Glomerular endothelial cell (primary cell): ENCODE measurements at places on chromosomes 7 and 10.

GRCh38 chr7:70571403-70571934 is 560.5 kb upstream of the GALNT17 start:
- no peak for DNase-seq

DNA sequence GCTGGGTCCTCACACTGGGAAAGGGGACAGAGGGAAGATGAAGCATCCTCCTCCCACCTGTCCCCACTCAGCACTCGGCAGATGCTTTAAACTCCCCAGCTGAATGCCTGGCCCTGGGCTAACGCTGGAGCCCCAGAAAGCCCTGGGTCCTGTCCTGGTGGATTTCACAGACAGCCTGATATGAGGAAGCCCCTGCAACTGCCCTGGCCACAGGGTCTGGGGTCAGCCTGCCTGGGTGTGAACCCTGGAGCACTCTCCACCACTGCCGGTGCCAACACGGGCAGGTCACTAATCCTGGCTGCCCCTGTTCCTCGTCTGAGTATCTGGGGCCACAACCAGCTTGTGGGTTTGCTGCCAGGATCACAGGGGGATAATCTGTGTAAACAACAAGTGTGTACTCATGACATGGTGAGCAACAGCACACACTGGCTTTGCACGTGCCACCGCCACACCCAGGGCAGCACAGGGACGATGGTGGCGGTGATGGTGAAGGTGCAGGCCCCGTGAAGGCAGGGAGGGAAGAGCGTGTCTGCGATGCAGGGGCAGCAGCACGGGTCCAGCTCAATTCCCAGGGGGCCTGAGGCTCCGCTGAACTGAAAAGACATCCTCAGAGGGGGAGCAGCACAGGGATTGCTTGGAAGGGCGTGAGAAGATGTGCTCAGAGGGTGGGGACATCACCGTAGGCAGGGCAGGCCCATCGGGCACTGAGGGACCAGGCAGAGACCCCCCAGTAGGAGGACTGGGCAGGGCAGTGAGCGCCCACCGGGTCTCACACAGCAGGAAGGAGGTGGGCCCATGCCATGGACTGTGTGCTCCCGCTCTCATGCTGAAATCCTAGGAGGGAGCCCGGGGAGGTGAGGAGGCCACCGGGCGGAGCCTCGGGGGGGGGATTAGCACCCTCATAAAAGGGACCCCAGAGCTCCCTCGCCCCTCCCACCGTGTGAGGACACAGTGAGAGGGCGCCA is 238.7 kb downstream of the MAD1L1 start:
- DNase-seq: no peak

DNA sequence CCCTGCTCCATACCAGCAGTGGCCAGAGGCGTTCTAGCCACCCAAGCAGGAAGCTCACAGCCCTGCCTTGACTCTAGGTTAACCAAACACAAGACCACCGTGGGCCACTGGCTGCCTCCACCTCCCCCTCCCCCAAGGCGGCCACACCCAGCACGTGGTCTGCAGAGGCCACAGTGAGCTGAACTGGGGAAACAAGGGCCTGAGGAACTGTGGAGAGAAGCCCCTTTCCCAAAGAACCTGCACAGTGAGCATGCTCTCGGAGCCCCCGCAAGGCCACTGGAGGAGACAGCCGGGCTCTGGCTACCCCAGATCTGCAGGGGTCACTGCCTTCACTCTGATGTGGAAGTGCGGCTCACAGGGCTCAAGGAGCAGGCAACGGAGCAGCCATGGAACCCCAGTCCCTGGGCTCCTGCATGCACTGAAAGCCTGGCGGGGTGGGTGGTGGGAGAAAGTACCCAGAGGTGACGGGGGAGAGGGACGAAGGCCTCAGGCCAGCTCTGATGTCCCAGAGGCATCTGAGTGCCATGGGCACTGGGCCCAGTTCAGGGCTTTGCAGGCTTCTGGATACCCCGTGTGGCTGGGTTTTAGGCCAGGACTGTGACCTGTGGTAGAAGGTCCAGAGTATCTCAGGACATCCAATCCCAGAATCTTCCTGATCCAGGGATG is 189.2 kb downstream of the EBF3 start:
- no peak for DNase-seq

- no peak for DNase-seq
These were observed 556.5 kb upstream of the LRRN3 start for GRCh38 chr7:110534241-110534931.

GRCh38 chr7:150992833-150993302 is 2.1 kb downstream of the NOS3 start:
- no peak for DNase-seq

DNA sequence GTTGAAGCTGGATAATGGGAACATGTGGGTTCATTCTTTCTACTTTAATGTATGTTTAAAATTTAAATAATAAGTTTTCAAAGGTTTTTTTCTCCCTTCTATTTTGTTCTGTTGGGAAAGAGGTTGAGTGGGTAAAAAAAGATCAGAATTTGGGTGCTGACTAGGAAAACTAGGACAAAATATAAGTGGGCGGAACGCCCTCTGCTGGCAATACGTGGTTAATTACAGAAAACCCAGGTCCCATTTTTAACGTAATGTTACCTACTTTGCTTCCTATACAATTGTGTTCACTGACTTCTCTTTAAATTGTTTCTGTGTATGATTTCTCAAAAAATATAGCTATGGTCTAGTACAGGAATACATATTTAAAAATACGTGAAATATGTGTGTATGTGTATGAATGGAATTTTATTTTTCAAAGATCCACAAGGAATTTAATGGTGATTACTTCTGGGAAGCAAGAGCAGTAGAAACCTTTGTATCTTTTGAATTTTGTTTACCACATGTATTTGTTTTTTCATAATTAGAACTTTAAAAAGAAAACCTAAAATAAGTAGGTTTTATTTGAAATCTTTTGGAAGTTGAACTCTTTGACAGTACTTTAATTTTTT is 8.7 kb downstream of the ECD start:
- no peak for DNase-seq

GRCh38 chr10:132030898-132031463 is 34.8 kb upstream of the JAKMIP3 start:
- DNase-seq: no peak

DNA sequence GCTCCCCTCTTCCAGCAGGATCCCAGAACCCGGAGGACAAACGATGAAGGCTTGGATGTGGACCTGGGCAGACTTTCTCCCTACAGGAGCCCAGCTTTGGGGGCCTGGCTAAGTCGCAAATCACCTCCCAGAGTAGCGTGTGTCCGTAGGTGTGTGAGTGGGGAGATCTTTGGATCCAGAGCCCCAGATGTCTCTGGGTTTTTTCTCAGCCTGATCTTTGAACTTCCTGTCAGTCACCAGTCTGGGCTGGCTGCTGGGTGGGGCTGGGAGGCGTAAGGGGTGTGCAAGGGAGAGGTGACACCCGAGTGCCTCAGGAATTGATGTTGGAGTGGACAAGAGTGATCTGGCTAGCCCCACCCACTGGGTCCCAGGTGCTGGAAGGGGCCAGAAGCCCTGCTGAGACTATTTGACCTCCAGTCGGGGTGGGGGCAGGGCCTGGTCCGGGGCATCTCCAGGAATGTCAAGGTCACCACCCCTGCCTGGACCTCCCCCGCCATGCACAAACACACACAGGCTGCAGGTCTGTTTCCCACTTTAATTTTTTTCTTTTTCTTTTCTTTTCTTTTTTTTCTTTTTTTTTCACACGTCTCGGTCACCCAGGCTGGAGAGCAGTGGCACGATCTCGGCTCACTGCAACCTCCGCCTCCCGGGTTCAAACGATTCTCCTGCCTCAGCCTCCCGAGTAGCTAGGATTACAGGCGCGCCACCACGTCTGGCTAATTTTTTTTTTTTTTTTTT is at the start of gene MOGAT3:
Gene MOGAT3 (minus strand): TSS at position 175 of the 738 bp plus-strand sequence. CDS start 182 bp downstream, outside the sequence.
- no peak for DNase-seq

- DNase-seq: no peak
These were observed 3.1 kb downstream of the GIMAP2 start for GRCh38 chr7:150688630-150689029.

DNA sequence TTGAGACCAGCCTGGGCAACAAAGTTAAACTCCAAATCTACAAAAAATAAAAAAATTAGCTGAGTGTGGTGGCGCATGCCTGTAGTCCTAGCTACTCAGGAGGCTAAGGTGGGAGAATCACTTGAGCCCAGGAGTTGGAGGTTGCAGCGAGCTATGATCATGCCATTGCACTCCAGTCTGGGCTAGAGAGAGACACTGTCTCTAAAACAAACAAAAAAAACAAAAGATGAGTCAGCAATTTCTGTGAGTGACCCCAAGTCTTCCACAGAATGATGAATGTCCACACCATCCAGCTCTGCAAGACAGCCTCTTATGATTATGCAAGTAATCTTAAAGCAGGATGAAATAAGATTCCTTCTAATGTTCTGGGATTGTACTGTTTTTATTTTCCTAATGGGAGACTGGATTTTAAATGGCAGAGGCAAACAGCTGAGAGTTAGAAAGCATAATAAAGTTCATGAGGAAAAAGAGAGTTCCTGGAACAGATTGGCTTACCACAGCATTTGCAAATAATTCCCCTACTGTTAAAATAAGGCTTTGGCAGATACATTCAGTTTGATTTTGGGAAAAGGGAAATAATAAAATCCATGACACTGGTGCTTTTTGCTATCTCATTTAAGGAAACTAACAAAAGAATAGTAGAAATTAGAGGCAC is 18.9 kb upstream of the PRKAR2B start:
- no peak for DNase-seq

DNA sequence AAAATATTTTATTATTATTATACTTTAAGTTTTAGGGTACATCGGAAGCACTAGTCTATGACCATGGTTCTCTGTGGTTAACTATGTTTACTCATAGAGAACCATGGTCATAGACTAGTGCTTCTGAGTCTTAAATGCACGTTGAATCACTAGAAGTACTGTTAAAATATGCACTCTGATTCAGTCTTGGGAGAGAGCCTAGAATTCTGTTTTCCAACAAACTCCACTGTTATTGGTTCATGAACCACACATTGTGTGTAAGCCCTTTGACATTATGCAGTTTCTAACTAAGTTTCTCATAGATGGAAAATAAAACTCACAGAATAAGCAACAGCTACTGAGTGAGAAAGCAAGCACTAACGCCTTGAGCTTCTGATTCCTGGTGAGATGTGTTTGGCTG is 1120.6 kb downstream of the SORCS1 start:
- no peak for DNase-seq
